ENCODE measurements at places on chromosomes 7 and 10. TPM values are rescaled to one million over a fixed set of nuclear protein-coding genes. Genes with fewer than 3 reads are reported as not detected.

DNA sequence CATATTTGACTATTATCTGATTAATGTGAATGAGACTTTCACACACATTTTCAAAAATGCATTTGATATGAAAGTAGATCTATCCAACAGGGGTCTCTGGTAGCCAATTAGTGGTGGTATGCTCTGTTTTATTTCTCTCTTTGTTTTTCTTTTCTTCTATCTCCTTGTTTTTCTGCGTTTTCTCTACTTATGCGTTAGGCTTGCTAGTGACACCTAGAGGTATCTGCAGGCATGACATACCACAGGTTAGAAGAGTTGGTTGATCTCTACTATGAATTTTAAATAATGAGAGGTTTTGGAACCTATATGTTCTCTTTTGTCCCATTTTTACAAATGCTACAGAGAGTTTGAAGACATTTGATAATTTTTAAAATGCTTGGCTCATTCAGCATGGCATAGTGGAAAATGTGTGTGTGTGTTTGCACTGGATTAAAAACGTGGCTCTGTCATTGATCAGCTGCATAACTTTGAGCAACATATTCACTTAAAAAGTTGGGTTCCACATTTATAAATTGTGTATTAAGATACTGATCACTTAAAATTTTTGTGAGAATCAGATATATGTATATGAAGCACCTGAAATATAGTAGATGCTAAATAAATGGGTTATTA, 28.1 kb upstream of the PLXDC2 start:
- DNase-seq = peak; percentile 69

GRCh38 chr7:92655346-92655884, 65.2 kb upstream of the FAM133B start:
- no peak for DNase-seq

- DNase-seq = no peak
These were observed 242.1 kb upstream of the PPP1R3A start for GRCh38 chr7:114160925-114161324.

DNA sequence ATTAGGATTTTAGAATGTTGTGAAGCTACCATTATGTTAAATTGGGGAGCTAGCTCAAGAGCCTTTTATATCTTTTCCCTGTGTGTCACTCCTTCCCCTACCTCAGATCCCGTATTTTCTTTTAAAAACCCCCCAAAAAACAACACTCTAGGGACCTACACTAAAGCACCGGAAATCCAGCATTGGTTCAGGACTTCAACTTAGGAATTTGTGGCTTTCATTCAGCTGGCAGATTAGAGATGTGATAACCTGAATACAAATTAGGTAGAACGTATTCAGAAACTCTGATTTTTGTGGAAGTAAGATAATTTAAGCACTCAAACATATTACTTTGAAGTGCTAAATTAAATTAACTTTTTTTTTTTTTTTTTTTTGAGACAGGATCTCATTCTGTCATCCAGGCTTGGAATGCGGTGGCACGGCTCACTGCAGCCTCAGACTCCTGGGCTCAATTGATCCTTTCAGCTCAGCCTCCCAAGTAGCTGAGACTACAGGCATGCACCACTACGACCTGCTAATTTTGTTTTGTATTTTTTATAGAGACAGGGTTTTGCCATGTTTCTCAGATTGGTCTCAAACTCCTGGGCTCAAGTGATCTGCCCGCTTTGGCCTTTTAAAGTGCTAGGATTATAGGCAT, 6.8 kb downstream of the TBC1D12 start:
- no peak for DNase-seq

DNA sequence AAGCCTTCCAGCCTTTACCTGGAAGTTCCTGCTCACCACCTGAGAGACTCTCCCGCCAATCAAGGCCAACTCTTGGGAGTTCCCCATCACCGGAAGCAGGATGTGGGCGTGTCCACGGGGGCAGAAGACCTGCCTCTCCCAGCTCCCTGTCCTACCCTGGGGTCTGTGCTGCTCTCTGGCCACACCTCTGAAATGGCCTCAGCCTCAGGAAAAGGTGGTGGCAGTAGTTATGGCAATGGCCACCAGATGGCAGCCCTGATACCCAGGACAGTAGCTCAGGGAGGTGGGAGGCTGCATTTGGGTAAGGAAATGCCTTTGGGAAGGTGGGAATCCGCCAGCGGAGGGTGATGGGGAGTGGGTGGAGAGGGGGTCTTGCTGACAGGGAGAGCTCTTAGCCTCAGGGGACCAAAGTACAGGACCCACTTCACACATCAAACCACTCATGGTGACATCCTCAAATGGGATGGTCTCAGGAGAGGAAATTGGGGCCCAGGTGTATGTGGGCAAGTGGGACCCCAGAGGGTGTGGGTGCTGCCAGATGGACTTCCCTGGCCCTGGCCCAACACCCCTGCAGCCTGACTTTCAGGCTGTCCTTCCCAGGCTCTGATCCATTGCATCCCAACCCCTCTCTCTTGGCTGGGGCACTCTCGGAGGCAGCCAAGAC, 33.9 kb downstream of the KAZALD1 start:
- DNase-seq = peak; percentile 74

DNA sequence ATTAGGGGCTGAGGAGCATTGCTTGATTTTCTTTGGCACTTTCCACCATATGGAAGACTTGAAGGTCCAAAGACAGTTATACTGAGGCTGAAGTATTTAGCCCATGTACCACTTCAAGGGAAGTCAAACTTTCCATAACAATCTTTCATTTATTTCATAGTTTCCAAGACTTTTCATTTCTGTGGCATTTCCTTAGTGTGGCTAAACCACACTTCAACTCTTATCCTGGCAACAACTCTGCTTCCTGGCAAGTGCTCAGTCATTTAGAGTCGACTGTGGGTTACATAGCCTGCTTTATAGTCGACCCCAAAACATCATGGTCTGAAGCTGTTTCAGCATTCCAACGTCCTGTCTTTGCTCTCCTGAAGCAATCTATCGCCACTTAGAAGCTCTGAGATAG, 343.0 kb upstream of the SEMA3D start:
- peak; percentile 76 for DNase-seq

DNA sequence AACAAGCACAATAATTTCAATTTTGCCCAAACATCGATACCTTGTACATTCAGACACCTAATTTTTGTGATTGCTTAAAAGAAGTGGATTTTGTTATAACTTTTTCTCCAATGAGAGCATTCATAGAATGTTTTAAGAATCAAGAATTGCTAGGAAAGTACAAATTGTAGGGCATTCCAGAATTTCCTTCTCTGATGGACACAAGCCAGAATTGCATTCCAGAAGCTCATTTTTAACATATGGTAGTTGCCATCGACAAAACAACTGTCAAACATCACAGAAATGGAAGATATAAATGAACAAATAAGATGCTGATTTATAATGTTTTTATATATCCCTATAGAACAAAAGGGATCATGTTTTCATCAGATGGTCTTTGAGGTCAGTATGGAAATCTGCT, 258.4 kb upstream of the NPVF start:
- no peak for DNase-seq

DNA sequence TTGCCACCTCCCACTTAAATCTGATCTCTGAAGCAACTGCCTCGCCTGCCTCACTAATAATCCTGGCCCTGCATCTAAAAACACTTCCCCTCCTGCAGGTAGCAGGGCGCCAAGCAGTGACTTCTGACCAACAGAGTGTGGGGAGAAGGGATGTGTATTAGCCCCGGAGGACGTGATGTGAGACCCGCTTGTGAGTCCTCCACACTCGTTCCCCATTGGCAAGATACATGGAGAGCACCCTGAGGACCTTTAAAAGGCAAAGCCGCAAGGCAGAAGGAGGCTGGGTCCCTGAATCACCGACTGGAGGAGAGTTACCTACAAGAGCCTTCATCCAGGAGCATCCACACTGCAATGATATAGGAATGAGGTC, 6.1 kb upstream of the PILRA start:
- no peak for DNase-seq

- DNase-seq = peak; percentile 48
These were observed 880 bp downstream of the HERC4 start for GRCh38 chr10:68074031-68074774.

GRCh38 chr10:116490028-116490662, 55.6 kb upstream of the PNLIP start:
- peak; percentile 60 for DNase-seq

DNA sequence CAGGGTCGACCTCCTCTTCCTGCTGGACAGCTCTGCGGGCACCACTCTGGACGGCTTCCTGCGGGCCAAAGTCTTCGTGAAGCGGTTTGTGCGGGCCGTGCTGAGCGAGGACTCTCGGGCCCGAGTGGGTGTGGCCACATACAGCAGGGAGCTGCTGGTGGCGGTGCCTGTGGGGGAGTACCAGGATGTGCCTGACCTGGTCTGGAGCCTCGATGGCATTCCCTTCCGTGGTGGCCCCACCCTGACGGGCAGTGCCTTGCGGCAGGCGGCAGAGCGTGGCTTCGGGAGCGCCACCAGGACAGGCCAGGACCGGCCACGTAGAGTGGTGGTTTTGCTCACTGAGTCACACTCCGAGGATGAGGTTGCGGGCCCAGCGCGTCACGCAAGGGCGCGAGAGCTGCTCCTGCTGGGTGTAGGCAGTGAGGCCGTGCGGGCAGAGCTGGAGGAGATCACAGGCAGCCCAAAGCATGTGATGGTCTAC, 46.9 kb downstream of the VWA2 start:
- no peak for DNase-seq

DNA sequence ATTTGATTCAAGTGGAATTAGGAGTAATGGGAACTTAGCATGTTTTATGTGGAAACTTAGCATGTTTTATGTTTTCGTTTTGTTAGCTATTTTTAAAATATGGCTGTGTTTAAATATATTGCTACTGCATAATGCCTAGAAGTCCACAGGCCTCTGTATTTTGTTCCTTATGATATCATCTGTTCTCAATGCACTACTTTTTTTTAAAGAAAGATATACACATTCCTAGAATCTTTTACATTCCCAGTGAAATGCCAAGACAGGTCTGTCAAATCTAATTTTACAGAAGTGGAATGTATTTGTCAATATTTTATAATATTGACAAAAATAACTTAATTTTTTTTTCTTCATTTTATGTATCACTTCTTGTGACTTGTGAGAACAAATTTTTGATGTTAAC, 51.6 kb downstream of the ST7 start:
- DNase-seq = peak; percentile 20

GRCh38 chr10:13139676-13140075, 21.7 kb upstream of the MCM10 start:
- DNase-seq = no peak

- DNase-seq = no peak
These were observed 30.7 kb upstream of the SLC26A3 start for GRCh38 chr7:107833684-107834106.

GRCh38 chr7:138890499-138891445, 90.4 kb downstream of the KIAA1549 start:
- DNase-seq = peak; percentile 93

SFRP5 gene
- polyA plus RNA-seq = not detected

EIF5AL1 gene
- 6.1 TPM for polyA plus RNA-seq

BAIAP2L1 gene
- 7.4 TPM for polyA plus RNA-seq

CALCR gene
- not detected for polyA plus RNA-seq

PCBD1 gene
- polyA plus RNA-seq = 38.4 TPM

SPDYE11 gene
- polyA plus RNA-seq = 0.65 TPM

LEP gene
- 0.09 TPM for polyA plus RNA-seq
